HCEC 1CT (cell line): ENCODE measurements at places on chromosomes 4 and X.
A peak's percentile ranks its signal among the peaks of the same experiment; 100 is the strongest.

DNA sequence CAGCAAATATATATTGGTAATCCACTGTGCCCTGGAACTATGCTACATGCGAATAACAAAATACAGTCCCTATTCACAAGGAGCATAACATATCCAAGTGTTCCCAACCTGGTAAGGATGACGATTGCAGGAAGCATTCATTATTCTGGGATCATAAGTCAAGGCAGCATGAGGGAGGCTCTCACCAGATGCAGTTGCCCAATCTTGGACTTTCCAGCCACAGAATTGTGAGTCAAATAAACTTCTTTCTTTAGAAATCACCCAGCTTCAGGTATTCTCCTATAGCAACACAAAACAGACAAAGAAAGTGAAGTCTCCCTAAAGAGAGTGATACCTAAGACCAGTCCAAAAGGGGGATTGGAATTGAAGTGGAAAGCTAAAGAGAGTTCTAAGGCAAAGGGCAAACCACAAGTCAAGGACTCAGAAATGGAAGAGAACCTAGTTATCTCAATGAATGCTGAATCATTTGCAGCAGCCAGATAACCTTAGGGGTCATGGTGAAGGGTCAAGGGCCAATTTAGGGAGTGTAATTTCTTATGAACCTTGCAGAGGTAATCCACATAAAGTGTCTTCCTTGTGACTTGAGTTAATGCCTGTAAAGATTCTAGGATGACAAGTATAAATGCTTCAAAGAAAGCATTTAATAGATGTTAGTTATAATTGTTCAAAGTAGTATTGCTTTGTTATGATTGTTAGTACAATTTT lies 103.1 kb upstream of the PCDH7 start:
- DNase-seq: no peak

GRCh38 chrX:13430136-13430827 lies 110.4 kb upstream of the ATXN3L start:
- DNase-seq: peak; percentile 23

- no peak for DNase-seq
Observed at GRCh38 chr4:119748853-119749252, 120.2 kb upstream of the PDE5A start.

GRCh38 chrX:50115973-50116372 lies 84.8 kb downstream of the AKAP4 start:
- DNase-seq: no peak

GRCh38 chr4:36235306-36235705 lies 9.0 kb downstream of the ARAP2 start:
- DNase-seq: no peak

DNA sequence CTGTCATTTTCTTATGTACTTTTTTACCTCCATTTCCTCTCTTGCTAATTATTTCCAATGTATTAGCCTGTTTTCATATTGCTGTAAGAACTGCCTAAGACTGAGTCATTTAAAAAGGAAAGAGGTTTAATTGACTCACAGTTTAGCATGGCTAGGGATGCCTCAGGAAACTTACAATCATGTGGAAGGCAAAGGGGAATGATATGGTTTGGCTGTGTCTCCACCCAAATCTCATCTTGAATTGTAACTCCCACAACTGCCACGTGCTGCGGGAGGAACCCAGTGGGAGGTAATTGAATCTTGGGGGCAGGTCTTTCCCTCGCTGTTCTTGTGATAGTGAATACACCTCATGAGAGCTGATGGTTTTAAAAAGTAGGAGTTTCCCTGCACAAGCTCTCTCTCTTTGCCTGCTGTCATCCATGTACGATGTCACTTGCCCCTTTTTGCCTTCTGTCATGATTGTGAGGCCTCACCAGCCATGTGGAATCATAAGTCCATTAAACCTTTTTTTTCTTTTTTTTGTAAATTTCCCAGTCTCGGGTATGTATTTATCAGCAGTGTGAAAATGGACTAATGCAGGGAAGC lies 870.0 kb upstream of the INTU start:
- DNase-seq: peak; percentile 14

- DNase-seq: peak; percentile 55
Observed at GRCh38 chr4:120694973-120695372, 227.6 kb downstream of the PRDM5 start.

DNA sequence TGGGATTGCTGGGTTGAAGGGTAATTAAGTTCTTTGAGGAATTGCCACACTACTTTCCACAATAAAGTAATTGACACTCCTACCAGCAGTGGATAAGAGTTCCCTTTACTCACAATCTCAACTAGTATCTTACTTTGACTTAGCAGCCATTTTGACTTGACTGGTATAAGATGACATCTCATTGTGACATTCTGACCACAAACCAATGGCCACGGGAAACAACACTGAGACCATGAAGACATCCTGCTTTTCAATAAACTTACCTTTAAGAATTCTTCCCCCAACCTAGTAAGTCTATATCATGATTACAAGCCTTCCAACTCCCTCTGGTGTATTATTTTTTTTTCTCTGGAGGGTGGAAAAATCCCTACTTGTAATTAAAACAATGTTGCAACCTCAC lies 66.9 kb upstream of the WDR1 start:
- no peak for DNase-seq

DNA sequence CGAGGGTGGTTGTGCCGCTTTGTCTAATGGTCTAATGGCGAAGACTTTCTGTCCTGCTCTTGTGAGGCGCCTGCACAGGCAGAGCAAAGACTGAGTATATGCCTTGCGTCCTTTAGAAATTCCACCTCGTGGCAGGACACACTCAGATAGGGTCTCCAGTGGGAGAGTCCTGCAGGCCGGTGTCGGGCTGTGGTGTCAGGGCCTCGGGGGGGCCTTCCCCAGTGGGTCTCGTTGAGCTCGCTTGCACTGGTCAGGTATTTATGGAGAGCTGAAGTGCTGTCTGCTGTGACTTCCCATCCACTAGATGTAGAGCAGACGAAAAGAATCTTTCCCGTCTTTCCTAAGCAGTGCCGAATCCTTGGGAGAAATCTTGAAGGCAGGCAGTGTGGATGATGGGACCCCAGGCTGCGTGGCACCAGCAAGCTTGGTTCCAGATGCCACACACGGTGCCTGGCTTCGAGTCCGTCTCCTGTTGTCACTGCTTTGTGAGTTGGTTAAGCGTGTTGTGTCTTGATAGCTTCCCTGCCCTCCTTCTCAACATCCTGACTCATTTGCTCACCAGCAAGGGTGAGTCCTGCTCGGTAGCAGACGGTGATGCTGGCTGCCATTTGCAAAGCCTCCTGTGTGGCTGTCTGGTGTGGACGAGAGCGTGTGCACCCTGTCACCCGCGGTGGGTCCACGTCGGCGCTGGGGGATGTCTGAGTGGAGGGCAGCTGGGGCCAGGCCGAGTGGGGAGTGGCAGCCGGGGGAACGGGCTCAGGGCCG lies 20.5 kb downstream of the MAEA start:
- DNase-seq: no peak

GRCh38 chr4:84171871-84172270 lies 327.2 kb downstream of the NKX6-1 start:
- no peak for DNase-seq

- DNase-seq: no peak
Observed at GRCh38 chr4:90621080-90621479, 493.9 kb downstream of the CCSER1 start.

GRCh38 chr4:108072300-108072699 lies 82.6 kb downstream of the HADH start:
- no peak for DNase-seq

DNA sequence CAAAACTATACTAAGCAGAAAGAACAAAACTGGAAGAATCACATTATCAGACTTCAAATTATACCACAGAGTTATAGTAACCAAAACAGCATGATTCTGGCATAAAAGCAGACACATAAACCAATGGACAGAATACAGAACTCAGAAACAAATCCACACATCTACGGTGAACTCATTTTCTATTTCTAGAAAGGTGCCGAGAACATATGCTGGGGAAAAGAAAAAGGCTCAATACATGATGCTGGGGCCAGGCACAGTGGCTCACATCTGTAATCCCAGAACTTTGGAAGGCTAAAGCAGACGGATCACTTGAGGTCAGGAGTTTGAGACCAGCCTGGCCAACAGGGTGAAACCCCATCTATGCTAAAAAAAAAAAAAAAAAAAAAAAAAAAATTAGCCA lies 52.7 kb downstream of the ATRX start:
- no peak for DNase-seq

- peak; percentile 36 for DNase-seq
Observed at GRCh38 chr4:154622598-154622997, 10.1 kb upstream of the FGG start.

- peak; percentile 48 for DNase-seq
Observed at GRCh38 chrX:105463473-105463872, 243.0 kb upstream of the TEX13A start.

- no peak for DNase-seq
Observed at GRCh38 chrX:153906126-153906917, 1.8 kb downstream of the AVPR2 start.

DNA sequence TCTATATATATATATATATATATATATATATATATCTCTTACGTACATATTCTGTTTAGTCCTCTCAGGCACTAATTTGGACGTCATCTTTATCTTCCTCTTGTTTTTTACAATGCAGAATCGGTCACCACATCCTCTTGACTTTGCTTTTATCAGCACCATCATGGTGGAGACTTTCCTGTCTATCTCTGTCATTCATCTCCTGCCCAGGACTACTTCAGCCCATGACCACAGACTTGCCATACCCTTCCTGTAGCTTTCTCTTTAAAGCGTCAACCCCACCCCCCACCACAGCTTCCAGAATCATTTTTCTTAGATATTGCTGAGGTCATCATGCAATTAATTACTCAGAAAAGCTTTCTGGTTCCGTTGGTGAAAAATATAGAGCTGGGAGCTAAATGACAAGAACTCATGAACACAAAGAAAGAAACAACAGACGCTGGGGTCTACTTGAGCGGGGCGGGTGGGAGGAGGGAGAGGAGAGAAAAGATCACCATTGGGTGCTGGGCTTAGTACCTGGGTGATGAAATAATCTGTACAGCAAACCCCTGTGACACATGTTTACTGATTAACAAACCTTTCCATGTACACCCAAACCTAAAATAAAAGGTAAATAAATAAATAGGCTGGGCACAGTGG lies 30.5 kb upstream of the PRKX start:
- no peak for DNase-seq
